ENCODE measurements at places on chromosomes 16 and 17.

- DNase-seq, result no peak
These were observed 15.9 kb downstream of the ANKRD40 start for GRCh38 chr17:50691550-50692447.

GRCh38 chr17:79322211-79323123 lies 247.8 kb downstream of the ENGASE start:
- no peak for DNase-seq

- no peak for DNase-seq
These were observed 5.4 kb downstream of the THRA start for GRCh38 chr17:40068129-40068581.

DNA sequence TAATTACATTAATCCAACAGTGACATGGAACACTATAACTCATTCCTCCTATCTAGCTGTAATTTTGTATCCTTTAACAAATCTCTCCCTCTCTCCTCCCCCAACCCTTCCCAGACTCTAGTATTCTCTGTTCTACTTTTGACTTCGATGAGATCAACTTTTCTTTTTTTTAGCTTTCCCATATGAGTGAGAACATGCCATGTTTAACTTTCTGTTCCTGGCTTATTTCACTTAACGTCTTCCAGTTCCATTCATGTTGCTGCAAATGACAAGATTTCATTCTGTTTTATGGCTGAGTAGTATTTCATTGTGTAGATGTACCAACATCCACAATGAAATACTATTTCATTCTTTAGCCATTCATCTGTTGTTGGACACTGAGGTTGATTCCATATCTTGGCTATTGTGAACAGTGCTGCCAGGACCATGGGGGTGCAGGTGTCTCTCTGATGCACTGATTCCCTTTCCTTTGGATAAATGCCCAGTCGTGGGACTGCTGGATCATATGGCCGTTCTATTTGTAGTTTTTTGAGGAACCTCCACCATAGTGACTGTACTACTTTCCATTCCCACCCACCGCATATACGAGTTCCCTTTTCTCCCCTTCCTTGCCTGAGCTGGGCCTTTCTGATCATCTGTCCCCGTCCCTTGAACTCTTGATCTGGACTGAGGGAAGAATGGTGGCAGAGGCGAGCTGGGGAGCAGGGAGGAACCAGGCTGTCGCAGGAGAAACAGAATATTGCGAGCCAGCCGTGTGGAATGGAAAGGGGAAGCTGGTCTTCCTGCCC lies 7.7 kb upstream of the CEP295NL start:
- DNase-seq, result no peak

DNA sequence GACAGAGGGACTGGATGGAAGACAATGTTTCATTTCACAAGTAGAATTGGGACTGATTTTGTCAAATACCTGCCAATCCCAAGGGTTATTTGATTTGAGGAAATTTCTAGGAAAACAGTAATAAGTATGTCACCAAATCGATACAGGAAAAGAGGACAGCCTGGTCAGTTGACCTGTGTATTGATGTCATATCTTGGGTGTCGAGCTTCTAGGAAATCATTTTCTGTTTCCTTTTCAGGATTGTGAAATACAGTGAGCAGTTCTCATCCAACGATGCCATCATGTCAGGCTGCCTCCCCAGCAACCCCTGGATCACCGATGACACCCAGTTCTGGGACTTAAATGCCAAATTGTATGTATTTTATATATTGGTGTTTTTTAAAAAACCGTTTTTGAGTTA lies 56.1 kb downstream of the RGS9 start:
- DNase-seq, result no peak

GRCh38 chr17:60823515-60823914 lies 145.9 kb downstream of the BCAS3 start:
- DNase-seq, result no peak

DNA sequence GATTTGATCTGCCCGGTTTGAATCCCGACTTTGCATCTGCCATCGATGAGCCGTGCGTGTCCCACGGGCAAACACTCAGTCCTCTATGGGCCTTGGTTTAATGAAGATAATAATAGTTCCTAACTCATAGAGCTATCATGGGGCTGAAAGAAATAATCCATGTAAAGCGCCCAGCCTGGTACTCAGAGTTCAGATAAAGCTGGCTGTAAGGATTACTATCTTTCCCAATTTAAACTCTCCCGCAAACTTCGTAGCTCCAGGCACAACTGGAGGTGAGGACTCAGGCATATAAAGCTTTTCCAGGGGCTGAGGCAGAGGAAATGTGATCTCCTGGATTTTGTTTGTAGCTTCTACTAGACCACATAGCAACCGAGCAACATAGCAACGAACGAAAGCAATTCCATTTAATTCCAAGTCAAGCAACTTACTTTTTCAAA lies 16.3 kb downstream of the ALOX15 start:
- DNase-seq, result no peak

- peak; percentile 96 for DNase-seq
These were observed at the start of gene RFFL for GRCh38 chr17:35063514-35064223. TSS of gene RFFL (minus strand) at chr17:35063707. CDS start at chr17:35026553, 37,154 bp downstream.

GRCh38 chr17:78891406-78892061 lies 11.5 kb downstream of the CEP295NL start:
- no peak for DNase-seq

DNA sequence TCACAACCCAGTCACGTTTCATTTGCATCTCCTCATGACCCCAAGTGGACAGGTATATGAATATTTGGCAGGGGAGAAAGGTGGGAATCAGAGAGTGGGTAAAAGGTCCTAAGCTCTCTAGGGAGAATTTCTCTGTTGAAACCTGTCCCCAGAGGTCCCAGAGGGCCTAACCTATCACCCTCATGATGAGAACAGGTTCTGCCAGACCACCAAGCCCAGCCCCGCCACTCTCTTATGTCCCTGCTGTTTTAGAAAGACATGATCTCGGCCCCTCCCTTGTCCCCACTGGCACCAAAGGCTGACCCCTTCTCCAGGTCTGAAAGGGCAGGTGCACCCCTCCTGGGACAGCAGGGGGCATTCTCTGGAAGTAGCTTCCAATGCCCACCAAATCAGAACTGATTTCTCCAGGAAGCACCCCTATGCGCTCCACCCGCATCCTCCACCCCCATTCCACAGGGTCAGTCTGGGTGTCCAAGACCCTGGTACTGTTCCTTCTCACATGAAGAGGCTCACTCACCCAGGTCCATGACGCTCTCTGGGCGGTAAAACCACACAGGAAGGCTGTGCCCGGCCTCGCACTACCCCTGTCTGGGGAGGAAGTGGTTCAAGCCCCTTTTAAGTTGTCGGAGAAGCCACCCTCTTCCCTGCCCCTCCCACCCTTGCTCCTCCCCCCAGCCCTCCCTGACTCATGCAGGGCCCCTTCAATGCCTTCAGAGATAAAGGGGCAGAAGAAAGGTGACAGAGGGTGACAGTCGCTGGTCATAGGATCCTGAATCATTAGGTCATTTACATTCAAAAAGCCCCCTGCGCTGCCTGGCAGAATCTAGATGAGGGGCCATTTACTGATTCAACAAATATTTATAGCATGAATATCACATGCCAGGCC lies at the start of gene CCR7:
Gene CCR7, minus strand, starts transcription at position 590 of the 886 bp plus-strand sequence. Its CDS starts 63 bp downstream, at position 527.
- no peak for DNase-seq

- no peak for DNase-seq
These were observed 324.7 kb downstream of the BCAS3 start for GRCh38 chr17:61002316-61002736.

DNA sequence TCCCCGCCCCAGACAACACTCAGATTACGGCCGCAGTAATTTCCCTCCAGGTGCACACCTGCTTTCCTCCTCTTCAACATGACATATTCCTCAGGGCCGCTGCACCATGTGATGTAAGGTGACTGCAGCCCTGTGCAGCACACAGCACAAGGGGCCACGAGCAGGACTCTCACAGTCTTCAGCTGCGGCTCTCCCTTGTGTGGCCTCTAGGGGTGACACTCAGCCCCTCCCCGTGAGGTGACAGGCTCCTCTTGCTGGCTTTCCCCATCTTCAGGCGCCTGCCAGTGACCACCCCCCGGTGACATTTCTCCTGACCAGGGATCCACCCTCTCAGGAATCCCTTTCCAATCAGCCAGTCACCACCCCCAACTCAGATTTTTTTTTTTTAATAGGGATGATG lies 31.3 kb upstream of the ABCC3 start:
- DNase-seq, result no peak

GRCh38 chr16:63216696-63217423 lies 1180.6 kb upstream of the CDH8 start:
- DNase-seq, result no peak

DNA sequence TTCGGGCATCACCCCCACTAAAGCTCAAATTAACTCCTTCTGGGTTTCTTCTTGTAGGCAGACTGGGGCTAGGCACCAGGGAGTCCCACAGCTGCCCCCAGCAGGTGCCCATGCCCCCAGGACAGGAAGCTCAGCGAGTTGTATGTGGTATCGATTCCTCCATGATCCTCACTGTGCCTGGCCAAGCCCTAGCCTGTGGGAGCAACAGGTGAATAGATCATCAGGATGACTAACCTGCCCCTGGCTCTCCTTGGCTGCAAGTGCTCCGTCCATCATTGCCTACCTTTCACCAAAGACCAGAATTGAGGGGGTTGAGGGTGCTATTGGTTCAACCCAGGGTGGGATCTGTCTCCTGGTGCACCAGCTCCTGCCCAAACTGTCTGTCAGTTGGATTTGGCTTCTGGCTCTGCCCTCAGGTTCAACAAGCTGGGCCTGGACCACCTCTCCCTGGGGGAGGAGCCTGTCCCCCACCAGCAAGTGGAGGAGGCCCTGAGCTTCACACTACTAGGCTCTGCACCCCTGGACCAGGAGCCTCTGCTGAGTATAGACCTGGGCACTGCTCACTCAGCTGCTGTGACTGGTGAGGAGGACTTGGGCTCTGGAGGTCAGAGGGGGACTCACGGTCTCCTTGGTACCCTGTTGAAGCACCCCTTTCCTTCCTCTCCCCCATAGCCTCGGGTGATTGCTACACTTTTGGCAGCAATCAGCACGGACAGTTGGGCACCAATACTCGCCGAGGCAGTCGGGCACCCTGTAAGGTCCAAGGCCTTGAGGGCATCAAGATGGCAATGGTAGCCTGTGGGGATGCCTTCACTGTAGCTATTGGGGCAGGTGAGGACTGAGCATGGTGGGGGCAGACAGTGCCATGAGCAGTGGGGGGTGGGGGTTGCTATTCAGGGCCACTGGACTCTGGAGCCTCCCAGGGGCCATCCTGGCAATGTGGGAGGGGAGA lies 3.1 kb upstream of the TRAF4 start:
- DNase-seq, result no peak

GRCh38 chr17:11928436-11928835 lies 68.8 kb downstream of the ZNF18 start:
- no peak for DNase-seq

DNA sequence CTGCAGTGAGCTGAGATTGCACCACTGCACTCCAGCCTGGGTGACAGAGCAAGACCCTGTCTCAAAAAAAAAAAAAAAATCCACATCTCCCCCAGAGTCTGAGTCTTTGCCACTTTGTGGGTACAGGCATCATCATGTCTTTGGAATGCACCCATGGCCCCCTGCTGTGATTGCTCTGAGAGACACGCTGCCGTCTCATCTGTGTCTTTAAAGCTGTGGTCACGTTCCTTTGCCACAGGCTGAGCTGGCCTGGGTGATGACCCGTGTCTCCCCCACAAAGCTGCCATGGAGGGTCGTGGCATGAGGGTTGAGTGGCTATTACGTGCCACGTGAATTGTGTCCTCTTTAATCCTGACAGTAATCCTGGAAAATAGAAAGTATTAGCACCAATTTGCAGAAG lies 20.2 kb downstream of the CRISPLD2 start:
- DNase-seq, result no peak

- no peak for DNase-seq
These were observed 56.6 kb downstream of the DUSP14 start for GRCh38 chr17:37546302-37546701.

GRCh38 chr16:81469183-81469677 lies 24.6 kb downstream of the CMIP start:
- DNase-seq, result no peak

- no peak for DNase-seq
These were observed 80.9 kb upstream of the C17orf78 start for GRCh38 chr17:37294888-37295287.
